Stomach (tissue), 19 donors: ENCODE measurements at places on chromosomes 4 and X. TPM values are rescaled to one million over a fixed set of nuclear protein-coding genes. Genes with fewer than 3 reads are reported as not detected.
A peak's percentile ranks its signal among the peaks of the same experiment; 100 is the strongest.

Gene HSFX2
- 1.7 TPM for total RNA-seq

DNA sequence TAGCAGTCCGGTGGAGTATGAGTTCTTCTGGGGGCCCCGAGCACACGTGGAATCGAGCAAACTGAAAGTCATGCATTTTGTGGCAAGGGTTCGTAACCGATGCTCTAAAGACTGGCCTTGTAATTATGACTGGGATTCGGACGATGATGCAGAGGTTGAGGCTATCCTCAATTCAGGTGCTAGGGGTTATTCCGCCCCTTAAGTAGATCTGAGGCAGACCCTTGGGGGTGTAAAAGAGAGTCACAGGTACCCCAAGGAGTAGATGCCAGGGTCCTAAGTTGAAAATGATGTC, 852 bp downstream of the MAGEH1 start:
- no peaks in the 10 kb centered on the region for H3K36me3 ChIP-seq
- peak overlapping the region; percentile 68 for H3K4me3 ChIP-seq
- no peaks in the 10 kb centered on the region for H3K27me3 ChIP-seq
- H3K27ac ChIP-seq = peak overlapping the region; percentile 77
- H3K4me1 ChIP-seq = peaks cover 7% of the 10 kb centered on the region

DNA sequence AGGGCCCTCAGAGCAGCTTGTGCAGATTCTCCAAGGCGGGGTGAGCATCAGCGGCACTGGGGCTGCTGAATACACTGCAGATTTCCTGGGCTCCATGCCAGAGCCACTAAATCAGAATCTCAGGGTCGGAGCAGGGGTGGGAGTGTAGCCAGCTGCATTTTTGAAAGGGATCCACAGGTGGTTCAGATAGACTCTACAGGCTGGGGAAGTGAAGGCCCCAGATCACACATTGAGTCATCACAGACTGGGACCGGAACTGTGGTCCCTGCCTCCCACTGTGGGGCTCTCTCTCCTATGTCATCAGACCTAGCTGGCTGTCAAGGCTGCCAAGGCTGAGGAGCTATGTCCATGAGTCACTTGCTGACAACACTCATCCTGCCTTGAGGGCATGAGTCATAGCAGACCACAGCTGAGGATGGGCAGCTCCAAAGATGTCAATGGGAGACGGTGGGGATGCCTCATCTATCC, 162.3 kb upstream of the MAMLD1 start:
- no peaks in the 10 kb centered on the region for H3K36me3 ChIP-seq
- DNase-seq = no peak
- no peak overlapping the region for H3K27ac ChIP-seq
- no peak overlapping the region for H3K4me3 ChIP-seq

Gene ODAM
- total RNA-seq = not detected

GRCh38 chrX:87896057-87896456, 378.5 kb downstream of the KLHL4 start:
- DNase-seq = no peak
- H3K36me3 ChIP-seq = no peaks in the 10 kb centered on the region
- no peak overlapping the region for H3K27ac ChIP-seq
- no peak overlapping the region for H3K4me3 ChIP-seq
- H3K4me1 ChIP-seq = no peaks in the 10 kb centered on the region
- no peaks in the 10 kb centered on the region for H3K27me3 ChIP-seq

- no peak overlapping the region for H3K27ac ChIP-seq
- no peaks in the 10 kb centered on the region for H3K4me1 ChIP-seq
- no peaks in the 10 kb centered on the region for H3K27me3 ChIP-seq
- H3K4me3 ChIP-seq = no peak overlapping the region
- H3K36me3 ChIP-seq = no peaks in the 10 kb centered on the region
These were observed 1216.5 kb downstream of the RAPGEF2 start for GRCh38 chr4:160319221-160319867.

Gene ZDHHC15
- not detected for total RNA-seq

DNA sequence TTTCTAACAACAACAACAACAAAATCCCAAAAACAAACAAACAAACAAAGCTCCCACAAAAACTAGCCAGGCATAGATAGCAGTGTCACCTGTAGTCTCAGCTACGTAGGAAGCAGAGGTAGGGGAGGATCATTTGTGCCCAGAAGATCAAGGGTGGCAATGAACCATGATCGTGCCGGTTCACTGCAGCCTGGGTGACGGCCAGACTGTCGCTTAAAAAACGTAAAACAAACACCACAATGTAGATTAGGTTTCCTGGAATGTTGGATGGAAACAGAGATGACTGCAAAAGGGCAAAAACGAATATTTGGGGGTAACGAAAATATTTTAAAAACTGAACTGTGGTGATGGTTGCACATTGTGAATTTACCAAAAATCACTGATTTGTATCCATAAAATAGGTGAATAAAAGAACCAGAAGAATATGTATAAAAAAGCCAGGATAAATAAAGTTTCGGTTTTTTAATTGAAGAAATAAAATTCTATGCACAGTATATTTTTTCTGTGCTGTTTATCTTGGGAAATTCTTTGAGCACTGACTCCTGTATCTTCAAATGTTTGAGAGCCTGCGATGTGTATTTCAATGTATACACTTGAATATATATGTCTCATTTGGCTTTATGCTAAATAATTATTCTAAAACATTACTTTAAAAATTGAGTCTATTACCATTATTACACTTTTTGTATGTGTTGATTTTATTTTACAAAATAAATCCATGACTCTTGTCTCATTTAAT, 1477.0 kb downstream of the PCDH7 start:
- no peaks in the 10 kb centered on the region for H3K27me3 ChIP-seq
- no peak for DNase-seq
- H3K4me1 ChIP-seq = no peaks in the 10 kb centered on the region
- no peaks in the 10 kb centered on the region for H3K36me3 ChIP-seq

Gene TASL
- total RNA-seq = not detected

- no peak overlapping the region for H3K4me3 ChIP-seq
- no peak for DNase-seq
- H3K4me1 ChIP-seq = no peaks in the 10 kb centered on the region
These were observed 59.8 kb upstream of the GPM6A start for GRCh38 chr4:175871774-175872405.

GRCh38 chr4:84279678-84280077, 219.4 kb downstream of the NKX6-1 start:
- no peak for DNase-seq
- no peaks in the 10 kb centered on the region for H3K36me3 ChIP-seq
- H3K27me3 ChIP-seq = no peaks in the 10 kb centered on the region
- H3K27ac ChIP-seq = no peak overlapping the region
- no peaks in the 10 kb centered on the region for H3K4me1 ChIP-seq

Gene PLAC1
- total RNA-seq = not detected

- H3K36me3 ChIP-seq = no peaks in the 10 kb centered on the region
- no peaks in the 10 kb centered on the region for H3K4me1 ChIP-seq
These were observed 307.9 kb upstream of the IGFBP7 start for GRCh38 chr4:57418133-57418532.

DNA sequence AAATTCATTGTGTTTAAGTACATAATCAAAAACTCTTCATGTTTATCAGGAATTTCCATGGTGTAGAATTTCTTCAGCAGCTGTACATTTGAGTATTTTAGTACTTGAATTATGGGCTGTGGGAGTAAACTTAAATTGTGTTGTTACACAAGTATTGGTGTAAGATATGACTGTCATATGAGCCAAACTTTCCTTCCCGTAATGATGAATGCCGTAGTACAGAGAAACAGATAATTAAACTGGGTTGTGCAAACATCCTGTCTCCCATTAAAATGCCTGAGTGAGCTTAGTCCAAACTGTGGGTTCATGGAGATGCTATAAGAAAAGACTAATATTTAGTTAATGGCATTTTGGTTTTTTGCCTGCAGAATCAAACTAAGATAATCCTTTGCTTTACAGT, 159.2 kb downstream of the SLC4A4 start:
- no peak for DNase-seq
- no peak overlapping the region for H3K27ac ChIP-seq
- no peaks in the 10 kb centered on the region for H3K36me3 ChIP-seq
- H3K27me3 ChIP-seq = no peaks in the 10 kb centered on the region
- H3K4me1 ChIP-seq = no peaks in the 10 kb centered on the region

DNA sequence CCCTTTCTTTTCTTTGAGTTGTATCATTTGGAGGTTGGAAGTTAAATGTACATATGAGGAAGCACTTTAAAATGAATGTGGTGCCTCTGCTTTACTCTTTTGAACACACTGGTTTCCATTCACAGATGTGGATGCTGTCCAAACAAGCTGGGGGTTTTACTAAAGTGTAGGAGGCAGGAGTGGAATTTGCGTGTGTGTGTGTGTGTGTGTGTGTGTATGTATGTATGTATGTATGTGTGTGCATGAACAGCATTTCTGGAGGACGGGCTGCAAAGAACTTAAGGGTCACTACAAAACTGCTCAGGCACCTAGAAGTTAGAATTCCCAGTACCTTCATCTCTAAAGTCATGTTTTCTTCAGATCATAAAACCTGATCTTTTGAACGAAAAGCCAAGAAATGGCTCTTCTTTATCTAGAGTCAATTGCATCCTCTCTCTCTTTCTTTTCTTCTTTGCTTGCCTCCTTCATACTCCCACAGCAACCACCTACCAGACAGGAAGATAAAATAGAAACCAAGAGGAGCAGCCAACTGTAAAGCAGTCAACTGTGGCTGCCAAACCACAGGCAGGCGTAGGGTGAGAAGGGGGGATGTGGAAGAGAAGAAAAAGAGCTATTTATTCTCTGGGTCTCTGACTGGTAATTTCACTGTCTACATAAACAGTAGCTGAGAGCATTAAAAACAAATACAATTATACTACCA, 177.0 kb upstream of the RASGEF1B start:
- H3K36me3 ChIP-seq = no peaks in the 10 kb centered on the region
- no peak overlapping the region for H3K4me3 ChIP-seq
- H3K27ac ChIP-seq = no peak overlapping the region
- no peaks in the 10 kb centered on the region for H3K4me1 ChIP-seq

GRCh38 chr4:62087706-62088105, 887.6 kb downstream of the ADGRL3 start:
- no peaks in the 10 kb centered on the region for H3K4me1 ChIP-seq
- no peak overlapping the region for H3K27ac ChIP-seq
- H3K27me3 ChIP-seq = no peaks in the 10 kb centered on the region

Gene SYTL4
- 10.5 TPM for total RNA-seq

DNA sequence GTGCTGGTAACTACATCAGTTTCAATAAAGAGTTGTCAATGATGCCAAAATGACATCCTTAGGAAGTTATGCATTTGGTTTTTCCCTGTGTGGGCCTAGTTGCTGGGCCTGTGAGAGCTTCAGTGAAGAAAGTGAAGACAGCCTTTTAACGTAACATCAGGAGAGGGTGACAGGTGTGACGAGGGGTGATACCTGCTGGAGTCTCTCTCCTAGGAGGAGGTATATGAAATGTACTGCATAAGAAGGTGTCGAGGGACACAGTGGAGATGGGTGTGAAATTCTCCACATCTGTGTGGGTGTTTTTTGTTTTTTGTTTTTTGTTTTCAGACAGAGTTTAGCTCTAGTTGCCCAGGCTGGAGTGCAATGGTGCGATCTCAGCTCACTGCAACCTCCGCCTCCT, 49.2 kb downstream of the EVC start:
- no peak overlapping the region for H3K27ac ChIP-seq
- H3K4me1 ChIP-seq = no peaks in the 10 kb centered on the region
- no peaks in the 10 kb centered on the region for H3K27me3 ChIP-seq
- DNase-seq = no peak
- no peak overlapping the region for H3K4me3 ChIP-seq
- peaks cover 35% of the 10 kb centered on the region for H3K36me3 ChIP-seq

DNA sequence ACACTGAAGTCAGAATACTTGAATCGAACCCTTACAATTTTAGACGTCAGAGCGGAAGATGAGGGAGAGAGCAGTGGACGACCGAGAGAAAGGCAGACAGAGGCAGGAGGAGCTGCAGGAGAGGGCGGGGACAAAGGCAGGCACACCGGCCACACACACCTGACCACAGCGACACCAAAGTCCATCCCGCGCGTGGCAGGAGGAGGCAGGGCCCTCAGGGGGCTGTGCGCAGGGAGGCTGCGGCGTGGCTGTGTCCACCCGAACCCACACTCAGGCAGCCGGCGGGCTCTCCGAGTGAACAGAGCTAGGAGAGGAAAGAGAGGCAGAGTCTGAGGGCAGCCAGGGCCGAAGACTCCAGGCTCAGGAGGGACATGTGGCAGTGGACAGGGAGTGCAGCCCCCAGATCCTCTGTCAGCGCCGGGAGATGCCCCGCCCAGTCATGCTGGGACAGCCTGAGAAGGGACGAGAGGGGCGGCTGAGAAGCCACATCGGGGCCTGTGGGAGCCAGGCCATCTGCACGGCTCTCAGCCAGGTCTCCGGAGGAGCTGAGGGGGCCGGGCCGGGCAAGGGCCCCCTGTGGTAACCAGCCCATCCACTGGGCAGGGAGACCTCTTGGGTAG, 20.1 kb downstream of the GAK start:
- H3K36me3 ChIP-seq = peaks cover 66% of the 10 kb centered on the region
- H3K27me3 ChIP-seq = no peaks in the 10 kb centered on the region
- H3K4me3 ChIP-seq = no peak overlapping the region
- no peak overlapping the region for H3K27ac ChIP-seq

- DNase-seq = peak; percentile 46
- no peak overlapping the region for H3K4me3 ChIP-seq
- H3K4me1 ChIP-seq = no peaks in the 10 kb centered on the region
- H3K27ac ChIP-seq = no peak overlapping the region
These were observed 116.3 kb upstream of the NALF2 start for GRCh38 chrX:69387567-69388487.
